ENCODE measurements at places on chromosomes 4 and X.

GRCh38 chr4:160745126-160745525 is 1418.7 kb downstream of the FSTL5 start:
- no peak for DNase-seq

- DNase-seq, result no peak
Observed at GRCh38 chr4:127905029-127905428, 24.3 kb downstream of the PLK4 start.

GRCh38 chr4:183961795-183962194 is 56.7 kb downstream of the STOX2 start:
- DNase-seq, result no peak

DNA sequence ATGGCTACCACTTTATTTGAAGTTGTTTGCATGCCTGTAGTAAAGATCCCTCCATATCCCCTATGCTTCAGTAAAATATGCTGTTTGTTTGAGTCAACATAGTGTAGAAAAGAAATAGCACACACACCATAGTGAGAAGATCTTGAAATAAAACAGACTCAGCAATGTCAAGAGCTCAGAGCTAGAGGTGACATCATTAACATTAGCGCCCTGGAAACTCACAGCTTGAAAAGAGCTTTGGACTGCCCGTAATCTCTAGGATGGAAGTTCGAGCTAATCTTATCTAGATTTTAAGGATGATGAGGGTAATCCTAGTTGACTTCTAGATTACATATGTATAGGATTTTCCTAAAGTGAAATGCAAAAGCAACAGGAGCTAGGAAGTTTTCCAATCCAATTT is 275.6 kb downstream of the SMARCA1 start:
- no peak for DNase-seq

DNA sequence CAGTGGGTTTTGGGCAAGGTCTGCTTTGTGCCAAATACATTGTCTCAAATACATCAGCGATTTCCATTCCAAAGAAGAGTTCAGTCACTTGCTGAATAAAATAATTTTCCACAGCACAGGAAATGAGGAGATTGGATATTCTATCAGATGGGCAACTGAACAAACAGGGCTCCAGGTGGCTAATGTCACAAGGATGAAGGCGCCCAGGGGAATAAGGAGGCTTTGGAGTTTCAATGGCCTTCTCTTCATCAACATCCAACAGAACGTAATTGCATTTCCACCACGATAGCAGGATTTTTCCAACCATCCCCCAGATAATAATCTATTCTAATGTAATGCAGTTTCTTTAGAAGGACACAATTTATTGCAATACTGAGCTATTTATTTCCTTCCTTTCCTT is 104.7 kb upstream of the KLHL13 start:
- no peak for DNase-seq

Data from stimulated activated CD8-positive, alpha-beta memory T cell treated with anti-CD3 and anti-CD28 coated beads, Interleukin-15, amount 100 ng/mL, for 1 hour (primary cell).